AG04449 (cell line): ENCODE measurements at places on chromosomes 6 and 20.

GRCh38 chr20:61391812-61392520 is 139.9 kb downstream of the CDH4 start:
- no peak for DNase-seq

DNA sequence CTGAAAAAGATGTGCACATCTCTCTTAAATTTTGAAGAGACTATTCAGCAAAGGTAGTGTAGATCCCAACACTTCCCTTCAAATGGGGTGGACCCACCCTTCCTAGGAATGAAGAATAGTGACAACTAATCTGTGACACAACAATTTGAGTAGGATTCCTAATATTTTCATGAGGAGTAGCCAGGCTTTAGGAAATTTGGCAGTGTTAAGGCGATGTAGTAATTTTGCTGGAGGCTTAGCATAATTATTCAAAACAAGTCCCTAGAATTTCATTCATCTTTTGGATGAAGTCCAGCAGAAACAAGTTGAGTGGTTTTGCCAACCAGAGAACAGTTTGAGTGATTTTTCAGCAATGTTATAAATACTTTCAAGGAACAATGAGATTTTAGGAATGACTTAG is 52.4 kb downstream of the ELOVL4 start:
- DNase-seq: no peak

DNA sequence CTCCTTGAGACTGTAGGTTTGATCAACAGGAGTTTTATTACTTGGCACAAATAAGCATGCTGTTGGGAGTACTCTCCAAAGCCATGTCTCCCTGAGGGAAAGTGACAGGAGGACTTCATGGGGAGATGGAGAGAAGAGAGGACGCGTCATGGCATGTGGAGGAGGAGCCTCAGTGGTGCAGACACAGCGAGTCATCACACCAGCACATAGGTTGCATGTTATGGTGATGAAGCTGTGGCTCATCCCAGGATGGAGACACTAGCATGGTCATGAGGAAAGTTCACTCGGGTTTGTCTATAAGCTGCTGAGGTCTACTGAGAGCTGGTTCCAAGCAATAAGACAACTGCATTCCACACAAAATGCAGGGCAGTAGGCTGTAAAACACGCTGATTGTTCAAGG is 13.2 kb upstream of the SSTR4 start:
- no peak for DNase-seq

- DNase-seq: no peak
Observed at GRCh38 chr20:64238851-64239387, 16.6 kb upstream of the PCMTD2 start.

DNA sequence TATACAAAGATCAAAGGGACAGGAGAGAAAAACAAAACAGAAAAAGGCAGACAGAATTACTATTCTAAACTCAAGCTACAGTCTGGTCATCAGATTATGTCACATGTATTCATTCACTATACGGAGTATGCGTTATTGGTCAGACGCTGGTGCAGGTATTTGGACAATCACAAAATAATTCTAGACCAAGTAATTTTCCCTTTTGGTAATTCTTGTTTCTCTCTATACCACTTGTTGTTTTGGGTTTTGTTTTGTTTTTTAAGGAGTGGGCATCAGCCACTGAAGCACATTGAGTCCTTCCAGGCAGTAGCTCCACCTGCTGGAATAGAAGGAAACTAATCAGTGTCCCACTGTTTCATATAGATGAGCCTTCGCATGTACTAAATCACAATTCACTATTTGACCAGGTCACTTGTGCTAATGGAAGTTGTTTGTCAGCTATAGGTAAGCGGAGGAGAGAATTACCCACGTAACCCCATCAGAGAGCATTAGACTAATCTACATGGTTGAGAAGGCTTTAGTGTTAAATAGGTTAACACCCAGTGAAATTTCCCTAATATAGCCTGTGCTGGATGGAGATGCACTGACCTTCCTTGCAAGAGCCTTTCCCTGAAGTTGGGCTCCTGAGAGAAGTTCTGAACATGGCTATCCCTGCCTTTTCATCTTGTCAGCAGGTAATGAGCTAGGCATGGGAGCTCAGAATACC is 77.9 kb downstream of the TNFAIP3 start:
- no peak for DNase-seq

GRCh38 chr20:32282461-32282860 is 5.0 kb downstream of the KIF3B start:
- DNase-seq: no peak

GRCh38 chr6:33124525-33124901 is 48.7 kb downstream of the HLA-DPB1 start:
- DNase-seq: no peak

- no peak for DNase-seq
Observed at GRCh38 chr6:14423955-14424354, 306.4 kb downstream of the CD83 start.

DNA sequence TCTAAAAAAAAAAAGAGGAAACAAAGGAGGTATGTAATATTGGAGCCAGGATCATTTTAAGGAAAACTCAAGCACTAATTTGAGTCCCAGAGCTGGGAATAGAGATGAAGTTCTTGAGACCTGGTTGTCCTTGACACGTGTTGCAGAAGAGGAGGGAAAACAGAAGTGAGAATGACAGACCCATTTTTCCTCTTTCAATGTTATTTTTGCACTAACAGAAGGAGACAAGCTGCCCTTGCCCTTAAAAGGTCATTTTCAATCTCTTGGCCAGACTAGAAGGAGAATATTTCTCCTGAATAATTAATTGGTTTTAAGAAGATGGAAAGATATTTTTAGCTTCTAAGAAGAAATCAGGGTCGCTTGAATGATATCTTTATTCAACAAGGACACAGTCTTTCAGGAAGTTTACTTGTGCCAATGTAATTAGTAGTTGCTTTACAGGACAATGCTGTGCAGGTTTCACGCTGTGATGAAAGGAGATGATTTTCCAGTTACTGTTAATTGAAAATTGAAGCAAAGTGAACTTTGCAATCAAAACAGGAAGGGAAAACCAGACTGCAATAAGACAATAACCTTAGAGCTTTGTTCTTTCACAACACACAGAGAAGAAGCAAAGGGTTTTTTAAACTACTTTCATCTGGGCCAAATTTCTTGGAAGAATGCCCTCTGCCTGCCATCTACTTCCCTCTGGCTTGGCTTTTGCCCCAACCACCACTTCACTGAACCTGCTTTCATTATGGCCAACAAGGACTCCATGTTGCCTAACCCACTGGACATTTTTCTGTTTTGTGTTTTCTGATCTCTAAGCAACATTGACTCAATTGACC is 107.8 kb upstream of the SHLD1 start:
- no peak for DNase-seq

DNA sequence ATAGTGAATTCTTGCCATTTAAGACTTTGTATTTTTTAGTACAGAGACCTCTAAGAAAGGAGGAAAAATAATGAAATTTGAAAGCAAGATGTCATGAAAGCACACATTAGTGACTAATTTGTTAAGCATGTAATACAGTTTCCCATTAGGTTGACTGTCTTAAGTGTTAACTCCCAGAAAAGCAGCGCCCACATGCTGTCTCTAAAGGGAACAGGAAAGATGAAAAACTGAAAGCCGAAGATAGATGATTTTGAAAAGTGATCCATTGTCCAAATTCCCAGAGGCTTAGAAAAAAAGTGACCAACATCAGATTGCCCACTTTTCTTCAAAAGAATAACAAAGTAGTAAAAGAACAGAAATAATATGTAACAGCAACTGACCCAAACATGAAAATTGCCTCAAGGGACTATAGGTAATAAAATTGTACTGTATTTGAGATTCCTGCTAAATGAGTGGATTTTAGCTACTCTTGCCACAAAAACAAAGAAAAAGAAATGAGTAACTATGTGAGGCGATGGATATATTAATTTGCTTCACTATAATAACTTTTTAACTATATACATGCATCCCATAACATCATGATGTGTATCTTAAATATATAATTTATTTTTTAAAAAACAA is 83.2 kb upstream of the OGFRL1 start:
- no peak for DNase-seq

DNA sequence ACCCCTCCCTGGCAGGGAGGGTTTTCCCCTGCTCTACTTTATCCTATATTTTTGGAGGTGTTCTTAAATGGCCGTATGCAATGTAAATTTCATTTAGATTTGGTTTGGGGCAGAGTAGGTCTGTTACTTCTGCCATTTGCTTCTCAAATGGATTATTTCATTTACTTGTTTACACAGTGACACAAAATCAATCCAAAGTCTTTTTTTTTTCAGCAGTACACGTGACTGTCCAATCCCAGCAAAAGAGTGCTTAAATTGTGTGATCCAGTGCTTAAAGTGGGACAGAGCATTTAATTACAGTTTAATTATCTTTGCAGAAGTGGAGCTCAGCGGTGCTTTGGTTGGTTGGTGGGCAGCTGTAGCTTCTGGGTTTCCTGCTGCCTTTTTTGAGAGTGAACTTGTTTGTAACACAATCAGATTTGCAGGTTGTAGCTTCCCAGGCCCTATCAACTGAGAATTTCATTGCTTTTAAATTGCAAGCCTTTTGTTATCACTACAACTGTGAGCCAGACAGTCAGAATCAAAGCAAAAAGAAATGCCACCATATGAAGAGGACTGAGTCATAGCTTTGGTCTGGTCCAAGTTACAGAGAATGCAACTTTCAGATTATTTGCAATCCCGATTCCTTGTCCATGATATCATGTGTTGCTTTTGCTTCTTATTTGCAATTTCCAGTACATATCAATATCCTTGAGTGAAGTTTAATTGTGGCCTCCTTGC is 216.9 kb downstream of the DOK5 start:
- DNase-seq: no peak

- no peak for DNase-seq
Observed at GRCh38 chr20:38132156-38132909, 32.7 kb downstream of the TGM2 start.

- DNase-seq: no peak
Observed at GRCh38 chr20:56382696-56383095, 9.3 kb downstream of the AURKA start.

- no peak for DNase-seq
Observed at GRCh38 chr6:17004269-17004668, 97.6 kb upstream of the STMND1 start.

DNA sequence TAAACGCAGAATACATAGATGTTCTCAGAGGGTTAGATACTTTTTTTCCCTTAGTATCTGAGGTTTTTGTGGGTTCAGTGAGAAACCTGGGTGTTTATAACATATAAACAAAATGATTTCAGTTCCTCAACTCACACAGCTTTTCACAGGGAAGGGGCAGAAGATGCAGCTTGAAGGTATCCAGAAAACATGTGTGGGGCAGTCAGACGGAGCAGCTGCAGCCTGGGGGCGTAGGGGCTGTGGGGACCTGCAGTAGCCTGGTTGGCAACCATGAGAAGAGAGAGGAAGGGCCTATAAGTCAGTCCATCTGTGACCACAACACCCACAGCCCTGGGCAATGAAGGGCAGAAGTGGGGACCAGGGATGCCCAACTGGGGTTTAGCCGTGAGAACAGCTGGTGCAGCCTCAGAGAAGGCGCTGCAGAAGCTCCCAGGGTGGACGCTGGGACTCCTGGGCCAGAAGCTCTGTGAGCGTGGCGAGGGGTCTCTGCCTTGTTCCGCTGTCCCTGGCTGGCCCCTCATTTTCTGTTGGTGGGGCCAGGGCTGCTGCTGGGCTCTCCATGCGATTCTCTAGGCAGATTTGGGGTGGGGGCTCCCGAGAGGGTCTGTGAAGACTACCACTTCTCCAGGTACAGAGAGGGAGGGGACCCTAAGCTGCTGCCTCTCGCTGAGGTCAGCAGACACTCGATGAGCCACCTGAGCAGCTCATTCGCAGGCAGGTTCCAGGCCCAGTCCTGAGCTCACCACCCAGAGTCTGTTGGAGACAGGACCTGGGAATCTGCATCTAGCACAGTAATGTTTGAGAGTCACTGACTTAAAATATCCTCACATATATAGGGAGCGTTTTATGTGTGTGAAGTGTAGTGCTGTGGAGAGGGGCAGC is 181.2 kb downstream of the ZDHHC14 start:
- no peak for DNase-seq

GRCh38 chr6:11039040-11039439 is 5.1 kb downstream of the ELOVL2 start:
- DNase-seq: no peak
